GM12892 (cell line): ENCODE measurements at places on chromosomes 12 and 14.

DNA sequence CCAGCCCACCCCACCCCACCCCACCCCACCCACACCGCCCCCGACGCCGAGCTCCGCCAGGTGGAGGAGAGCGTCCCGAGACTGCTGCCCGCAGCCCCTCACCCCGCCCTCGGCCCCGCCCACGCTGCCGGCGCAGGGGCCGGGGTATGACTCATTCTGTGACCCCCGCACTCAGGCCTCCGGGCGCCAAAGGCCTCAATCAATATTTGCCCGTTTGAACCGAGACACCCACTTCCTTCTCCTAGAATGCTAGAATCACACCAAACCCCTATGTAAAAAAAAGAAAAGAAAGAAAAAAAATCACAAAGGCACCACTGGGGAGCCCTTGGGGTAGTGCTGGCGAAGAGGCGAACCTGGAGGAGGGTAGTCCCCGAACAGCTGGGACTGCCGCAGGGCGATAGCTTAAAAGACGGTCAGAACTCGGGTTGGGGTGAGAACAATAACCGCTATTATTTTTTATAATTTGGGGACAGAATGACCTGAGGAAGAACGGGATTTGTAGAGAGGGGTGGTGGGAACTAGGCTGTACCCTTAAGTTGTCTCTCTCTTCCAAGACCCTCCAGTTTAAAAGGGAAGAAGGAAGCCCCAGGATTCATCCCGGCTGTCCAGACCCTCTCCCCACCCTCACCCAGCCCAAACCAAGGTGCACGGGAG is 894 bp downstream of the KRT8 start:
- peak; percentile 49 for DNase-seq

GRCh38 chr14:99136047-99136400 is 136.0 kb downstream of the BCL11B start:
- no peak for DNase-seq

DNA sequence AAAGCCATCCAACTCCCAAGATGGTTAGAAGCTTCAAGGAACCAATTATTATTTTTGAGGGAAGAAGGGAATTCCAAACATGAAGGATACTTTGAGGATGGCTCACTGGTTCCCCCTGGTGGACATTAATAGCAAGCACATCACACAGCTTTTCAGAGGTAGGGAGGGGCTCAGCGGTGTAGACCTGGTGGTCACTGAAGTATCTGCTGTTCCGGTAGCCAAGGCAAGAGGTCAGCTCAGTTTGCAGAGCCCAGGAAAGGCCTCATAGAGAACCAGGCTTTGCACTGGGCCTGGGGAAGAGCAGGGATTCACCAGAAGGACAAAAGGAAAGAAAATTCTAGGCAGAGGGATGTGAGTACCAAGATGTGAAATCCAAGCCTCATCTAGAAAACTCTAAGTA is 118.7 kb downstream of the KSR2 start:
- peak; percentile 37 for DNase-seq

GRCh38 chr12:49347311-49348193 is 864 bp downstream of the DNAJC22 start:
- DNase-seq, result peak; percentile 94

- no peak for DNase-seq
Measured at GRCh38 chr12:24954261-24954660, 5.4 kb upstream of the BCAT1 start.
